ENCODE measurements at places on chromosomes 2 and 18.

- no peak for DNase-seq
These were observed 11.8 kb downstream of the TBR1 start for GRCh38 chr2:161427664-161428587.

- no peak for DNase-seq
These were observed 136.7 kb downstream of the ACKR3 start for GRCh38 chr2:236706288-236706687.

- DNase-seq, result no peak
These were observed 2009.3 kb upstream of the CELF4 start for GRCh38 chr18:39574897-39575296.

DNA sequence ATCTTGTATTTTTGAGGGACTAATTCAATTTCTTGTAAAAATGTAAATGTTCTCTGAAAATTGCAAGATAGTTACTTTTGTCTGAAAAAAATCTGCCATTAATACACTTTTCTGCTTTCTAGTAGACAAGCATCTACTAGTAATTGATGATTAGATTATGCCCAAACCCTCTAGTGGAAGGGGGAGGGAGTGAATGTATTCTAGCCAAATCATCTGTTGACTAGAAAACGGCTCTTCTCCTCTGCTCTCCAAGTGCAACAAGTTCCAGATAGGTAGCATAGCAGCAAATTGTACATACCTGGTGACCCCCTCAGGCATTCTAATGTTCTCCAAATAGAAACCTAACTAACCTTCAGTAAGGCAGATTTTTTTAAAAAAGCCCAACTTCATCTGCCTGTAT lies 58.6 kb downstream of the RELCH start:
- DNase-seq, result no peak

DNA sequence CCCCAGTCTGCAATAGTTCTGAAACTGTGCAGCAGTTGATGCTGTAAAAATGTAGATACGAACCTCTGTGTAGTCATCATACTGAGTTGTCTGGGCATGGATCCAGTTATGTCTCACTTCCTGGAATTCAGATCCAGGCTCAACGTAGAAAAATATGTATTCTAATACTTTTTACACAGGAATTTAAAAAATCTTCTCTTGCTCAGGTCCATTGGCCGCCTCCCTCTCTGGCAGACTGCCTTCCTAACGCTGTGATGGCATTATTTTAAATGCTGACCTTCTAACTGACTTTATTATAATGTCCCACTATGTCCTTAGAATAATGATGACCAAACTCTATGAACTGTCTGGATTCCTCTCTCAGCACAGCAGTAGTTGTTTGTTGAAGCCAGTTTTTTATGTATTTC lies 119.6 kb downstream of the FEZ2 start:
- DNase-seq, result no peak

DNA sequence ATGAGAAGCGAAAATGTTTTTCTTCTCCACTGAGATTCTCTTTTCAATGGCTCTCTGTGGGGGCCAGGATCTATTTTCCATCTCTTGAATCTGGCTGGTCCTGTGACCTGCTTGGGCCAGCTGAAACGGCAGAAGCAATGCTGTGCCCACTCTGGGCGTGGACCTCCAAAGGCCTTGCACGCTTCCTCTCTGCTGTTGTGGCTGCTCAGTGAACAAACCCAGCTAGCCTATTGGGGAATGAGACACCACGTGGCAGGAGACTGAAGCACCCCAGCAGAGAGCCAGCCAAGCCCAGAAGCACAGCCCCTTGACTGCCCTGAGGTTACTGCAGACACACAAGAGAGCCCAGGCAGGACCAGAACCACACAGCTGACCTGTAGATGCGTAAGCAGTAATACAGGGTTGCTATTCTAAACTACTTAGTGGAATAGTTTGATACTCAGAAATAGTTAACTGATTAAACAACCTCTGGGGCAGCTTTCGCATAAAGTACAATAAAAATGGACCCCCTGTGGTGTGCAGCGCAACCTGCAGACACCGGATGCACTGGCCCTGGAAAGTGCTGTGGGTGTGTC lies 221.7 kb upstream of the SH3BP4 start:
- DNase-seq, result no peak

GRCh38 chr2:181738074-181738473 lies 57.8 kb upstream of the NEUROD1 start:
- no peak for DNase-seq

DNA sequence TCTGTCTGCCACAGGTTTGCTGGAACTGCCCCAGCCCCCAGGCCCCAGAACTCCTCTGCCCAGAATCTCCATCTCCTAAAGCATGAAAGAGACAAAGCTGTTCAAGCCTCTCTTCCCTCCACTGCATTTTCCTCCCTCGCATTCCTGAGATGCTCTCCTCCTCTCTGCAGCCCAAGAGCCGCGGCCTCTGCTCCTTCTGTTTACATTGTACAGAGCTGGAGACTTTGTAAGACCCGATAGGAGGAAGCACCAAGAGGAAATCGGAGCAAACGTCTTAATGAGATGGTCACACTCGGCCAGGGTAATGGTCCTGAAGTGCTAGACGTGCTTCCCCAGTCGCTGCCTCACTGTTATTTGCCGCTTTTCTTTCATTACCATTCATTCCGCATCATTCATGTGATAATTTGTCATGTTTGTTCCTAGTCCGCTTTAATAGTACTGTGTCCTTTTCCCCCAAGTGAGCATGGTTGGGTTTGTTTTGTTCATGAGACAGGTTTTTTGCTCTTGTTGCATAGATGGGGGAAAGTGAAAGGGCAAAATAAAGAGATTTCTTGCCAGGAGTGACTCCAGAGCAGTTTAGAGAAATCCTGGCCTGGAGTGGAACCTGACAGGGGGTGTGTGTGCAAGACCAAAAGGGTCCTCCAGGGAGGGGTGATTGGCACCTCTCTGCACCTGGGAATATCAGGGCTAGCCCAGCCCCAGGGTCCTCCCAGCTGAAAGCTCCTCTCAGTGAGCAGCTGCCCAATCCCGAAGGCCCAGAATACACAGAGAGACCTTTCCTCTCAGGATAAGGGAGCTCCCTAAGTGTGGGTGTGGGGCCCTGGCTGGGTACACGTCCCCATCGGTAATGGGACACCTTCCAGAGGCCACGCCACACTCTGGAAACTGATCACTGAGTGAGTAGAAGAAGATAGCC lies 44.9 kb upstream of the ID2 start:
- no peak for DNase-seq

DNA sequence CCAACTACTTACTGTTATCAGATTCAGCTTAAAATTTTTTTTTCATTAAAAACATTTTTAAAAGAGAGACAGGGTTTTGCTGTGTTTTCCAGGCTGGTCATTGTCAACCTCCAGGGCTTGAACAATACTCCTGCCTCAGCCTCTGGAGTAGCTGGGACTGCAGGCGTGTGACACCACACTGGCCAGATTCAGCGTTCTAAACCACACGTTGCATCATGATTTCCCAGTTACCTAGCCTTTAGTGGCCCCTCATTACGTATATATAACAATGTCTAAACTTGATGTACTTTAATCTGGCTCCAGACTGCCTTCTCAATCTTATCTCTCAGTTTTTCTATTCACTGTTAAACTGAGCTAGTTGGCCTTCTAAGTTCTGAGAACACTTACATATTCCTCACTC lies 89.6 kb downstream of the COMMD1 start:
- DNase-seq, result no peak

- no peak for DNase-seq
These were observed 68.3 kb downstream of the CRACDL start for GRCh38 chr2:98867539-98868309.

DNA sequence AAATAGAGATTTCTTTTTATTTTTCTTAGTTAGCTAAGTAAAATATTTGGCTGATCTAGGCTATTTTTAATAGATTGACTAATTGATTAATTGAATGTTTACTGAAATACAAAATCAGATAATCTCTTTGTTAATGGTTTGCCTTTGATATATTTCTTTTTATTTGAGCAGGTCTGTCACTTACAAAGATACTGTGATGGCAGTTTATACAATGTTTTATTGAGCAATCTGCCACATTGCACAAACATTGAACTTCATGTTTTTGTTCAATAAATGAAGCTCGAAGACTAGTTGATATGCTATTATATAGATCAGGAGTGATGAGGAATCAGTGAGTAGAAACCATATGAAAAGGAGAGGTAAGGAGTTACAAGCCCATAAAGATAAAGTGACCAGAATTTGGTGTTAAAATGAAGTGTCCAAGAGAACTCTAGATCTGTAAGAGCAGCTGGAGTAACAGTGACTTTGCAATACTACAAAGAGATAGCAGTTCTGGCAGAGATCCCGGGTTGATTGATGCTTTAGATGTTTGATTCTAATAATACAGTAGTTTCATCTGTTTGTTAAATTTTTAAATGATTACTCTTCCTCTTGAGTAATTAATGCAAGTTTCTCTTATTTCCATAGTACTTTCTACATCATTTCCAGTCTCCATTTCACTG lies 574.2 kb downstream of the CCDC85A start:
- no peak for DNase-seq

- DNase-seq, result no peak
These were observed 71.5 kb downstream of the EDAR start for GRCh38 chr2:108917526-108917925.

DNA sequence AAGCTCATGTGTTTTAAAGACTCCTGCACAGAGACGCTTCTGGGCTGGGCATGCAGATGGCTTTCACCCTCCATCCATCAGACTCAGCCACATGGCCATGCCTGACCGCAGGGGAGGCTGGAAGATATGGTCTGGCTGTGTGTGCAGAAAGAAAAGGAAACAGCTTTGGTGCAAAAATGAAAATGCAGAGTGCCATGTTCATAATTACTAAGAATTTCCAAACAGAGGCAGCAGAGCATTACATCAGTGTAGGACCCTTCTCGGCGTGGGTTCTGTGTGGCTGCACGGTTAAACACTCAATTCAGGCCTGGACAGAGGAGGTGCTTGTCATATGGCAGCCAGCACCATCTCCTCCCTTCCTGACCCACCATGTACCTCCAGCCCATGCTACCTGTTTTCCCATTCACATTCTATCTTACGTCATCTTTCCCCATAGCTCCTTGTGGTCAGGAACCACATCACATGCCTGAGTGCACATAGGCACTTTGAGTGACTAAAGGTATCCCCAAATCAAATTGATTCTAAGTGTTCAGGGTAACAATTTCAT lies 200.3 kb upstream of the ID2 start:
- DNase-seq, result no peak

- no peak for DNase-seq
These were observed 5.2 kb downstream of the ZRANB3 start for GRCh38 chr2:135525786-135526185.

GRCh38 chr2:233371641-233372040 lies 17.3 kb downstream of the DGKD start:
- DNase-seq, result no peak
